ENCODE measurements at places on chromosomes 6 and 20.

- H3K27me3 ChIP-seq, result no peaks in the 10 kb centered on the region
- no peak for DNase-seq
- peaks cover 65% of the 10 kb centered on the region for H3K4me1 ChIP-seq
- H3K27ac ChIP-seq, result no peak overlapping the region
Measured at GRCh38 chr6:44116641-44117382, 10.4 kb downstream of the MRPL14 start.

DNA sequence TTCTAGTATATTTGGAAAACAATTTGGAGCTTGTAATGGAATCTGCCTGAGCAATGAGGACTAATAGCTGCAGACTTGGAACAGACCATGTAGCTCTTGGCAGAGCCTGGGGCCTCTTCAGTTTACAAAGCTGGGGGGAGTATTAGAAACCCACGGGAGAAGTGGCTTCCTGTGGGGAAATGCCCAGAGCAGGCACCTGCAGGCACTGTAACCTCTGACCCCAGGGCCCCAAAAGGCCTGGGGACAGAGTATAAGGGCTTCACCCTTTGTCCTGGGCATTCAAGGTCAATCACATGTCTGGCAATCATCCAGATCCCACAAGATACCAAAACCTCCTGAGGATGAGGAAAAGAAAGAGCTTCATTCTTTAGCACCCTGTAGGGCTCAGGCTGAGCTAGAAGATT lies 19.4 kb downstream of the PKIG start:
- DNase-seq, result no peak
- H3K27me3 ChIP-seq, result no peaks in the 10 kb centered on the region
- peaks cover 80% of the 10 kb centered on the region for H3K4me1 ChIP-seq
- H3K36me3 ChIP-seq, result no peaks in the 10 kb centered on the region

- no peaks in the 10 kb centered on the region for H3K4me1 ChIP-seq
- no peaks in the 10 kb centered on the region for H3K27me3 ChIP-seq
- H3K27ac ChIP-seq, result no peak overlapping the region
- no peak overlapping the region for H3K4me3 ChIP-seq
- no peaks in the 10 kb centered on the region for H3K36me3 ChIP-seq
Measured at GRCh38 chr20:7305976-7306375, 538.5 kb downstream of the BMP2 start.

- H3K27me3 ChIP-seq, result no peaks in the 10 kb centered on the region
- H3K4me1 ChIP-seq, result no peaks in the 10 kb centered on the region
- no peaks in the 10 kb centered on the region for H3K36me3 ChIP-seq
- H3K27ac ChIP-seq, result no peak overlapping the region
Measured at GRCh38 chr6:56334937-56335336, 87.6 kb upstream of the COL21A1 start.

DNA sequence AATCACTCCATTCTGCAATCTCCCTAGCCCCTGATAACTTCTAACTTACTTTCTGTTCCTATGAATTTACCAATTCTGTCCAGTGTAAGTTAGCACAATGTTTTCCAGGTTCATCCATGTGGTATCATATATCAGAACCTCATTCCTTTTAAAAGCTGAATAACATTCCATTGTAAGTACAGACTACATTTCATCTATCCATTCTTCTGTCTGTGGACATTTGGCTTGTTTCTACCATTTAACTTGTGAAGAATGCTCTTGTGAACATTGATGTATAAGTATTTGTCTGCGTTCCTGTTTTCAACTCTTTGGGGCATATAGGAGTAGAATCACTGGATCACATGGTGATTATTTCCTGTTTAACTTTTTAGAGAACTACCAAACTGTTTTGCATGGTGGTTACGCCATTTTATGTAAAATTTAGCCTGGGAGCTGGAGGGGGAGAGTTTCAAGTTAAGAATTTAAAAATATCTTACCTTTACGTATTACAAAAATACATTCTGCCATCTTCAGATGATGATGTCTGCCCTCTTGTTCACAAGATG lies 156.5 kb downstream of the BTBD3 start:
- DNase-seq, result no peak
- H3K4me3 ChIP-seq, result no peak overlapping the region
- no peaks in the 10 kb centered on the region for H3K36me3 ChIP-seq
- no peaks in the 10 kb centered on the region for H3K27me3 ChIP-seq
- no peaks in the 10 kb centered on the region for H3K4me1 ChIP-seq
